GM12892 (cell line): ENCODE measurements at places on chromosomes 12 and 14.

- DNase-seq = no peak
These were observed 769.8 kb upstream of the MGAT4C start for GRCh38 chr12:87025976-87026375.

GRCh38 chr12:27237790-27238771 lies 6.0 kb upstream of the STK38L start:
- no peak for DNase-seq

GRCh38 chr12:69425417-69425816 lies 44.8 kb upstream of the FRS2 start:
- no peak for DNase-seq

DNA sequence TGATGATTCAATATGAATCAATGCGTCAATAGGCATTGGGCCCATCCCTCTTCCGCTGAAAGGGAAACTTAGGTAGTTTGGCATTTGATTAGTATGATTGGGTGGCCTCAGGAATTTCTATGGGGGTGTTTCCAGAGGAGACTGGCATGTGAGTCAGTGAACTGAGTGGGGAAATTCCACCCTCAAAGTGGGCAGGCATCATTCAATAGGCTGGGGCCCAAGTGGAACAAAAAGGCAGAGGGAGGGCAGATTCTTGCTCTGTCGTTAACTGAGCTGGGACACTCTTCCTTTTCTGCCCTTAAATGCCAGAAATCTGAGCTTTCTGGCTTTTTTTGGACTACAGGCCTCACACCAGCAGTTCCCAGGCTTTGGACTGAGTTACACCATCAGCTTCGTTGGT lies 373.5 kb downstream of the RPS29 start:
- DNase-seq = no peak

- DNase-seq = no peak
These were observed 174.1 kb upstream of the PLXNC1 start for GRCh38 chr12:93974252-93974651.

DNA sequence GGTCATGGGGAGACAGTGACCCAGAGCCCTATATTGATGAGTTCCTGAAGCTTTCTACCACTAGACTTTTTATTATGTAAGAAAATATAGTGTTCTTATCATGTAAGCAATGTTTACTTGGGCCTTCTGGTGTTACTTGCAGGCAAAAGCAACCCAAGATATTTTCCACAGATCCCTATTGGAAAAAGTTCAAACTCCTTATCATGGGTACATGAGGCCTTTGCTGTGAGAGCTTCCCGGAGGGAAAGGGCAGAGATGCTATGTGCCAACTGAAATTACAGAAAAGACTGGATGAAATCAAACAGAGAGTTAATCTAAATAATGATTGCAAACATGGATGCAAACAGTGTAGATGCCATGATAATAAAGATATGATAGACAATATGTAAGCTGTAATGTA lies 361.5 kb downstream of the FUT8 start:
- no peak for DNase-seq

DNA sequence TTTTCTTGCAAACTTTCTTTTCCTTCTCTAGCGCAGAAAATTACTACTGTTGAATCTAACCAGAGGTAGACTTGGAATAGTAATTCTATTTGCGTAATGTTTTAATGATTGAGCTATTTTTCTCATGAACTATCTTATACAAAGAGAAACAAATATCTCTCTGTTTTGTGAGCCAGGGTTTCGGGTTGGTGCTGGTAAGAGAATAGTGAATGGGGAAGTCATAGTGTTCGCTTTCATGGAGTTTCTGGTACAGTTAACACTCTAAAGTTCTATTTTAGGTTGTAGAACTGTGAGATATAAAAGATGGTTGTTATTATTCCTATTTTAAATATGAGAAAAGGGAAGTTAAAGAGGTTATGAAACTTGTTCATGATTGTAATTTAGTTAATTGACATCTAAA lies 6.6 kb downstream of the CLEC1B start:
- no peak for DNase-seq

GRCh38 chr12:101697197-101697929 lies at the start of gene CHPT1:
TSS of gene CHPT1 (plus strand) at chr12:101697640. CDS start at chr12:101697862, 222 bp downstream.
- peak; percentile 62 for DNase-seq

- no peak for DNase-seq
These were observed 25.1 kb downstream of the SPPL3 start for GRCh38 chr12:120879102-120879501.

DNA sequence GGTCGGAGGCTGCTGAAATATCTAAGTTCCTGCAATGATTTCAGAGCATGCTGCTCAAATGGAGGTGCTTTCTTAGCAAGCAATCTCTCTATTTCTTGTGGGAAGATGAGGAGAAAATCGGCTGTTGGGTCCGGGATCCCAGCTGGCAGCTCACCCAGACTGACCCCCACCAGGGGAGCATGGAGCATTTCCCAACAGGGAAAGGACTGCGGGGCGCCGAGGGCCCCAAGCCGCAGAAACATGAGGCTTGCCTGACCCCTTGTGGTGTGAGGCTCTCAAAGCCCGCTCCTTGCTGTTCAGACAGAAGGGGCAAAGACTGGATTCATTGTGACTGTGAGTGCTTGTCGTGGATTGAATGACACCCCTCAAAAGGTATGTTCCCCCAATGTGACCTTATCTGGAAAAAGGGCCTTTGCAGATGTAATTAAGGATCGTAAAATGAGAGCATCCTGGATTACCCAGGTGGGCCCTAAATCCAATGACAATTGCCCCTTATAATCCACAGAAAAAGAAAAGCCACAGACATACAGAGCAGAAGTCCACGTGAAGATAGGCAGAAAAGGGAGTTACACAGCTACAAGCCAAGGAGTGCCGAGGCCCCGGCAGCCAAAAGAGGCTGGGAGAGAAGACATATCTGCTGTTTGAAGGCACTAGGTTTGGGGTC lies 116.3 kb upstream of the VASH1 start:
- DNase-seq = peak; percentile 25

DNA sequence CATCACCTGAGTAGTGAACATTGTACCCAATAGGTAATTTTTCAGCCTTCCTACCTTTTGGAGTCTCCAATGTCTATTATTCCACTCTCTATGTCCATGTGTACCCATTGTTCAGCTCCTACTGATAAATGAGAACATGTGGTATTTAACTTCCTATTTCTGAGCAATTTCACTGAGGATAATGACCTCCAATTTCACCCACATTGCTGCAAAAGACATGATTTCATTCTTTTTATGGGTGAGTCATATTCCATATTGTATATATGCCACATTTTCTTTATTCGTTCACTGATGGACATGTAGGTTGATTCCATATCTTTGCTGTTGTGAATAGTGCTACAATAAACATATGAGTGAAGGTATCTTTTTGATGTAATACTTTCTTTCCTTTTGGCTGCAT lies 16.4 kb upstream of the BTG1 start:
- no peak for DNase-seq

- DNase-seq = no peak
These were observed 447.7 kb downstream of the RERGL start for GRCh38 chr12:17642340-17642650.

DNA sequence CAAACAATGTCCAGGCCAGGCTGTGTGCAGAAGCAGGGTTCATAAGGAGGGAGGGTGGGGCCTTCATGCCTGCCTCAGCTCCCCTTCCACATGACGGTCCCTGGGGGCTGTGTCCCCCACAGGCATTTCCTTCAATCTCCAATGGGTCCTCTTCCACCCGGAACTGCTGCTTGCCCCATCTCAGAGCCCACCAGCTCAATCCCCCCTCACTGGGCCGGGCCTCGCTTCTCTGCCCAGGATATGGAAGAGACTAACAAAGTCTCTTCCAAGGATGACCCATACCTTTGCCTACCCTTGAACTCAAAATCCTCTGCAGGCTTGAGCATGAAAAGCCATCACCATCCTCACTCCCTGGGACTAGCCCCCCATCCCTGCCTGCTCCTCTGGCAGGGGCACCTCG lies 28.4 kb upstream of the FAM181A start:
- no peak for DNase-seq

DNA sequence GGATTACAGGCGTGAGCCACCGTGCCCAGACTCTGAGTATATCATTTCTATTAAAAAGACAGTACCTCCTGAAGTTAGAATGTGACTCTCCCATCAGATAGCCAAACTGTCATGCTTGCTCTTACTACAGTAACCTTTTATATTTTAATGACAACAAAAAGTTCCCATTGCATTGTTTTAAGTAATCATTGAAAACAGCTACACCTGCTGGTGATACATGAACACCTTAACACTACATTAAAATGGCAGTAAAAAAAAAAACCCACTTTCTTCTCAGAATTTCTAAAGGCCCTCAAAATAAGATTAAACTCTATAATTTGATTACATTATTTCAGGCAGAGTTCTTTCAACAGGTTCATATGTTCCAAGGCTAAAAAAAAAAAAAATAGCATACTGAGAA lies 76.7 kb downstream of the SH2B3 start:
- no peak for DNase-seq

- DNase-seq = no peak
These were observed 11.7 kb downstream of the CINP start for GRCh38 chr14:102351023-102351422.

DNA sequence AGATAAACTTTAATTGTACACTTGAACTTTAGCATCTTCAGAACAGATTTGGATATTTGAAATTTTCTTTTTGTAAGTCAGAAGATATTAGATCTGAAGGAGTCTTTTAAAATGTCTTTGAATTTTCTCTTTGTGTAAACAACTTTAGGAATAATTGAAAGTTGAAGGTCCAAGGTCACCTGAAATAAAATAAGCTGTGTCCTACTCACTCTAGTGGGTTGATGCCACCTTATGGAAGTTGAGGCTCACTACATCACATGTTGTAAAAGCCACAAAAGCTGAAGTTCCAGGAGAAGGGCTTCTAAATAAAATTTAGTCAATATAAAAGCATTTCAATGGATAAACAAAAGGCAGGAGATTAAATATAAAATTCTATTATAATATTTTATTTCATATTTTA lies 122.0 kb upstream of the ATXN7L3B start:
- DNase-seq = no peak

- DNase-seq = no peak
These were observed 251.2 kb upstream of the EGLN3 start for GRCh38 chr14:34201909-34202637.
